ENCODE measurements at places on chromosomes 1 and 21.

DNA sequence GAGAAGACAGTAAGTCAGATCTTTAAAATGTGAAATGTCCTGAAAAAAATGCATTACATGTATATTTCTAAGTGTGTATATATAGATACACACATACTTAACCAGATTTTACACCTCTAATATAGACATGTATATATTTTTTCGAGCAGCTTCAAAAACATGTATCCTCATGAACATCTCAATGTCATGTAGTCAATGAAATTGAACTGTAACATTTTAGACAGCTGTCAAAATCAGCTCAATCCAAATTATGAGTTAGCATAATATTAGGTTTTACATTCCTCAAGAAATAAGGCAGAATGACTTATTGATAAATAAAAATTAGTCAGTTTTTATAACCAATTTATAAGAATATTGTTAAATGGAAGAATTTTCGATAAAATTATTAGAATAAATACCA lies 665.7 kb downstream of the BRINP3 start:
- no peak for DNase-seq

- no peak for DNase-seq
Observed at GRCh38 chr1:16244650-16245285, 7.8 kb upstream of the CPLANE2 start.

- no peak for DNase-seq
Observed at GRCh38 chr1:202835548-202836072, 24.9 kb downstream of the PCAT6 start.

- no peak for DNase-seq
Observed at GRCh38 chr1:241652012-241652411, at the start of gene WDR64. Gene WDR64, plus strand, starts transcription at chr1:241652281. Its CDS starts 204 bp downstream, at chr1:241652485.

- no peak for DNase-seq
Observed at GRCh38 chr1:204888294-204888693, 17.6 kb downstream of the NFASC start.

GRCh38 chr1:26409191-26409807 lies 1.3 kb upstream of the LIN28A start:
- DNase-seq = no peak

GRCh38 chr1:94989398-94989797 lies 62.5 kb upstream of the CNN3 start:
- no peak for DNase-seq

DNA sequence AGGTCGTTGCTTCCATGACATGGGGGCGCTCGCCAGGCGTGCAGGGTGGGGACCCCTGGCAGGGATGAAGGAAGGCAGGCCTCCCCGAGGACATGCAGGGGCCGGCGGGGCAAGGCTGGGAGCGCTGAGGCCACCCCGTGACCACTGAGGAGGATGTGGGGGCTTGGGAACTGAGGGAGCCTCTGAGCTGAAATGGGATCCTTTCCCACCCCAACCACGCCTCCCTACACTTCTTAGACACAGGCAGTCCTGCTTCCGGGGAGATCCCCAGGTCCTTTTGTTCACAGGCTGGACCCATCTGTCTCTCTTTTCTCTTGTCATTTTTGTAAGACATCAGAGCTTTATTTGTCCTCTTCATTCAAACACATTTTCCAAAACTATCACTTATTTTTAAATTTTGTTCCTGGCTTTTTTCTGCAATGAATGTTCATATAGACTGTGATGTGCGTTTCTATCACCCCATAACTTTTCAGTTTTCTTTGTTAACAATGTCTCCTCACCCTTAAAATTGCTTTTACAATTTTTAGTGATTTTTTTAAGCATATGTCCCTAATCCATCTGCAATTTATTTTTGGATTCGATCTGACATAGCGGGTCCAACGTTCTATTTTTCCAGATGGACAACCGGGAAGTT lies 156.7 kb upstream of the BACE2 start:
- no peak for DNase-seq

DNA sequence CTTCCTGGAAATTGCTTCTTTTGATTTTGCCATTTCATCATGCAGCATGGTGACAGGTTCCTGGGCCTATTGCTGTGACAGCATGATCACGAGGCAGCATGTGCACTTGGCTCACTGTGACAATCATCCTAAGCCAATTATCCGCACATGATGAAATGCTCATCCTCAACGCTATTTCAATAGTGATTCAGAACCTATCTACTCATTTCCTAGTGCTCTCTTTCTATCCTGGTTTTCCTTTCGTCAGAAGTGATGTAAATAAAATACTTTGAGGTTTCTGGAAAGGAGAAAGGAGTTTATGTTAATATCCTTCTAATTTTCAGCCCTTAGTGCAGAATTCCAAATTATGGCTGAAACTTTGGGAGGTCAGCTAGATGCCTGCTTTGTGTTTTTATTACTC lies 110.6 kb upstream of the ADAMTS5 start:
- DNase-seq = no peak

- DNase-seq = no peak
Observed at GRCh38 chr21:41670056-41670805, 96.6 kb downstream of the RIPK4 start.

DNA sequence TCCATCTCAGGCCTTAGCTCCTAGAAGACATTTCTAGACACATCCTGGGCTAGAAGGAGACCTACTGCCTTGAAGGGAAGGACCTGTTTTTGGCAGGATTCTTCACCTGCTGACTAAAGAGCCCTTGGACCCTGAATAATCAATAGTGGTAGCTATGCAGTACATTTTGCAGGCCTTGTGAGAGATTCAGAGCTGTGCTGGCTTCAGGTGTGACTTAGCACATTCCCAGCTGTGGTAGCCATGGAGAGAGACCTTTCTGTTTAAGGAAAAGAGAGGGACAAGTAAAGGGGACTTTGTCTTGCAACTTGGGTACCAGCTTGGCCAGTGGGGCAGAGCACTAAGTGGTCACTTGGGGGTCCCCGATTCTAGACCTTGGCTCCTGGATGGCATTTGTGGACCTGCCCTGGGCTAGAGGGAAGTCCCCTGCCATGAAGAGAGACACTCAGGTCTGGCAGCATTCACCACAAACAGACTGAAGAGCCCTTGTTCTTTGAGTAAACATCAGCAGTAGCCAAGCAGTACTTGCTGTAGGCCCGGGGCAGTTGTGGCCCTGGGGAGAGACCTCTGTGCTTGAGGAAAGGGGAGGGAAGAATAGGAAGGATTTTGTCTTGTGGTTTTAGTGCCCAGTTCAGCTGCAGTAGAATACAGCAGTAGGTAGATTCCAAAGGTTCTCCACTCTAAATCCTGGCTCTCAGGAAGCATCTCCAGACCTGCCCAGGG lies 26.2 kb upstream of the CD1A start:
- no peak for DNase-seq

DNA sequence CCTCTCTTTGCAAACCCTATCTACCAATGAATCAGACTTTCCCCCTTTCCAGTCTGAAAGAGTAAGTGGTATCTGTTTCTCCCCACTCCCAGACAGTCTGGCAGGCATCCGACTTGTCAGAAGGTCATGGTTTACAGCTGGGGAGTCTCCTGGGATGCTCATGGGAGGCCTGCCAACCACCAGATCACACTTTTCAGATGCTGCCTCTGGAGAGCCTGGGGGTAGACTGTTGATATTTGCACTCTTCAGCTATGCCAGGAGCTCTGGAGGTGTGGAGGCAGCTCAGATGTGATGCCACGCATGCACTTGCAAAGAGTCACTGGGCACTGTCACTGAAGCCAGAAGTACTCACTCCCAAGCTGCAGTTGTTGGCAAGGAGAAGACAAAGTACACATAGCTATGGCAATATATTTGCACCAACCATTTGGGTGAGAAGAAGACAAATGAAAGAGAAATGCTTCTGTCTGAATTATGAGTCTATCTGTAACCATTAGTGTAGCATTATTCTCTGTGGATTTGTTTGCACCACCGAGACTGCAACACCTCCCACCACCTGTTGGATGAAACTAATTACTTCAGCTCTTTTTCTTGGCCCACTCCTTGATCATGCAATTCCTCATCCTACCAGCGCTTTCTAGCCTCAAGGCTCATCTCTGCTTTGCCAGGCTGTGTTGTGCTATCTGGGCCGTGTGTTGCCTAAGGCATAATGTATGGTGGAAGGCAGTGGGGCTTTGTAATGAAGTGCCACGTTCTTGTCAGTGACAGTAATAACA lies 133.0 kb upstream of the SPAG17 start:
- no peak for DNase-seq

GRCh38 chr1:27760426-27760825 lies 12.6 kb upstream of the STX12 start:
- no peak for DNase-seq

DNA sequence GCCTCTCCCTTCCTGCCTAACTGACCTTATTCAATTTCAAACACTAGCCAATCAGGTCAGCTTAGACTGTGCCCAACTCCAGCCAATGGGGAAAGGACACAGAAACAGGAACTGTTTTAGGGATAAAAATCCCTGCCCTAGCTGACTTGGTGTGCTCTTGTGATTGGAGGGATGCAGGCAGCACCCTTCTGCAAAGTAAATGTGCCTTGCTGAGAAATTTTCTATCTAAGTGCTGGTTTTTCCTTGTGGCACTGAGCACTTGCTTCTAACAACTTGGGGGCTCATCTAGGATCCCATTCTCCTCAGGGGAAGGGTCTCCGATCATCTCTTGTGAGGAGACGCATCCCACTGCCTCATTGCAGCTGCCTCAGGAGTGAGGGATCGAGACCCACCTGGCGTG lies 10.7 kb upstream of the CD2 start:
- DNase-seq = no peak

DNA sequence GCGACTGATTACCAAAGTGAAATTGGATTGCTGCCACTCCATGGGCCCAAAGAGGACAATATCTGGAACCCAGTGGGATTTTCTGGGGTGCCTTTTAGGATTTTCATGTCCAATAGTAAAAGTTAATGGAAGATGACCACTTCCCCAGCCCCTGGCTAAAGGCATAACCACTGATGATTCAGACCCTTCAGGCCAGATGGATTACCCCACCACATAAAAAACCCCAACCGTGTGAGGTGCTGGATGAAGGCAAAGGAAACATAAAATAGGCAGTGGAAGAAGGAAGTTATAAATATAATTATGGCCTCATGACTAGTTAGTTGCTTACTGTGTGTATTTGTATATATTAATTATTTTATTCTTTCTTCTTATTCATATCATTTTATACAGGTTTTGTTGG lies 40.2 kb upstream of the IL10 start:
- DNase-seq = no peak

DNA sequence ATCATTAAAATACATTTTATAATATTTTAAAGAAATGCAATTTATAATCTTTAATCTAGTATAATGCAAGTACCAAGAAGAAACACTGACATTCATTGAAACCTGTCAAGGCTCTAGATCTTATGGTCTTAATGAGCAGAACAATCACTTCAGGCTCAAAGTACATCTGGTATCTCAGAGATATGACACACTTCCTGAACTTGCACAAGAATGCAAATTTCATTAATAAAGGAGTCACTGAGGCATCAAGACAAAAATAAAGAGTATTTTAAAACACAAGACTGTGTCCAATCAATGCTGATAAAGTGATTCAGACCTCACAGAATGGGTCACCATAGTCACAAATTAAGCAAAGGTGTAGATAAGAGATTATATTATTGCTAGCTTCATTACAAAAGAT lies 178.1 kb downstream of the AK5 start:
- DNase-seq = no peak

GRCh38 chr1:38265293-38266196 lies 219.0 kb upstream of the POU3F1 start:
- no peak for DNase-seq

GRCh38 chr1:187537936-187538335 lies 709.2 kb downstream of the PLA2G4A start:
- no peak for DNase-seq
